ENCODE measurements at places on chromosomes 6 and 20. TPM values are rescaled to one million over a fixed set of nuclear protein-coding genes. Genes with fewer than 3 reads are reported as not detected.

DNA sequence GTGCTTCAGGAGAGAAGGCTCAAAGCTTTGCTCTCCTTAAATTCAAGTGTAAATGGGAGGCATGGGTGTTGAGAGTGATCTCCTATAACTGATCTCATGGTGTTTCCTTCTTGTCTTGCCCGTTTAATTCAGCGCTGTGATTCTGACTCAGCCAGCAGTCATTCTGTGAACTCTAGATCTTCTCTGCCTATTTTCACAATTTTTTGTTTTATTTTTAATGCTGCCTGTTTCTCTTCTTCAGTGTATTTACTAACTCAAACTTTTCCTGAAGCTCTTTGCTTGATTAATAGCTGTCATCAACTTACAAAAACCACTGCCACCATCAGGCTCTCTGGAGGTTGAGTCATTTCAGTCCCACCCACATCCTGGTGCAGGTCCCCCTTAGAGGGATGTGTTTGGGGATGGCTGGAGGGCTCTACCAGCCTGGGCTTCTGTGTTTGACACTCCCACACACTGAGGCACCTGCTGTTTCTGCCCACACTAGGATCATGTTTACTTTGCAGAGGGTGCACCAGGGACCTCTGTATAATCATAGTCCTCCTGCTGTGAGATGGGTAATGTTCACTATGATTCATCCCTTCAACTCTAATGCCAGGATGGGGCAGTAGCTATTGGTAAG lies 94.0 kb downstream of the SHLD1 start:
- no peak for DNase-seq

GRCh38 chr20:52103335-52103912 lies 88.2 kb downstream of the ZFP64 start:
- DNase-seq: peak; percentile 8

- no peak for DNase-seq
Measured at GRCh38 chr6:44527181-44527580, 139.7 kb downstream of the CDC5L start.

GRCh38 chr6:112457886-112458285 lies 110.8 kb downstream of the RFPL4B start:
- DNase-seq: no peak

GRCh38 chr6:14841901-14842421 lies 403.9 kb upstream of the JARID2 start:
- no peak for DNase-seq

DNA sequence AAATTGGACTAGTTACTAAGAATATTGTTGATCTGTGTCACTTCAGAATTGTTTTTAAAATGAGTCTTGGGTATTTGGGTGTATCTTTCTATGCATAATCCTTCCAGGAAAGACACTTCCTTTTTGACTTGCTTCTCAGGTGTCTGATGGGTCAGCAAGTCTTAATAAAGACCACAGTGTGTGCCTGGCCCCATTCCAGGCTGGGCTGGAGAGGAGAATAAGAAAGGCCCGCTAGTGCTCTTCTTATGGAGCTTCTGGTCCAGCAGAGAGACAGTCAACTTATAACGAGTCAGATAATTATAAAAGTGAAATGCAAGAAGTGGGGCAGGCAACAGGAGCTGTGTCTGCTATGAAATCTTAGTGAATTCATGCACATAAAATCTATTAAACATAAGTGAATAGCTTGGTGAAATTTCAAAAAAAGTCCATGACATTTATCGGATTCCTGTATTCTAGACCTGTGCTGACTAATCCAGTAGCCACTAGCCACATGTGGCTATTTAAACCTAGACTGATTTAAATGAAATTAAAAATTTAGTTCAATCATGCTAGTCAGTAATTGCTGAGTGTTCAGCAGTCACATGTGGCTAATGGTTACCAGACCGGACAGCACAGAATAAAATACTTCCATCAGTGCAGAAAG lies 42.6 kb downstream of the RNF144B start:
- DNase-seq: no peak

- no peak for DNase-seq
Measured at GRCh38 chr20:46642265-46642968, 8.8 kb downstream of the SLC13A3 start.

DNA sequence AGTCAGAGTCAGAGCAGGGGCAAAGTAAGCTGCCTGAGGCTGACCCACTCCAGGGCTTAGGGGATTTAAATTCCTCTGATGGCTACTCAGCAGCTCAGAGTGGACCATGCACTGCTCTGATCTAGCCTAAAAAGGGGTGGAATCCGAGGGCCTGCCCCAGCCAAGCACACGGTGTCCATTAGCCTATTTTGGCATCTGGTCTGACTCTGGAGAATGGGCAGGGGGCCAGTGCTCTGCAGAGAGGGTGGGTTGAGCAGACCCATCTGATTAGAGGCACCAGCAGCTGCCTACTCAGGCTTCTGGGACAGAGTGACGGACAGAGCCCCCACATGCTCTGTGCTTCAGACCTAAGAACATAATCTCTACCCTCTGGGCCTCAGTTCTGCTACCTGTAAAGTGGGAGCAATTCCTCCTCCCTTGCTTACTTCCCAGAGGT lies 25.9 kb upstream of the TGM2 start:
- DNase-seq: no peak

GRCh38 chr20:54061101-54061881 lies 9.1 kb downstream of the BCAS1 start:
- DNase-seq: no peak

GRCh38 chr20:32395066-32395465 lies 36.9 kb downstream of the ASXL1 start:
- DNase-seq: peak; percentile 16

- no peak for DNase-seq
Measured at GRCh38 chr6:137830511-137830911, 36.5 kb upstream of the TNFAIP3 start.

- DNase-seq: no peak
Measured at GRCh38 chr6:141736104-141736503, 396.6 kb upstream of the GJE1 start.

DNA sequence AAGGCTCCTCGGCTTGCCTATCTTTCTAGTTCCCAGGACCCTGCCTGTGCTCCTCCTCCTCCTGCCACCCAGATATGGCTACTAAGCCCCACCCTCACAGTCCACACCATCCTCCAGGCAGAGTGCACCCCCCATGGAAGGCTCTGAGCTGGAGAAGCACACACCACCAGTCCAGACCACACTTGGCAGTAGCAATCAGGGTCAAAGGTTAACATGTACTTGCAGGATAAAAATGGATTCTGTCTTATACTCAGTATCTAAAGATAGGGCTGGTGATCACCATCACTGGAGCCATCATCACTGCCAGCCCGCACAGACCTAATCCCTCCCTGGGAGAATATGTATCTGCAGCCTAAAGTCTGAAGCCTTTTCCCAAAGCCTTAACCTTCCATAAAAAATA lies 83.4 kb downstream of the PRKN start:
- no peak for DNase-seq

GRCh38 chr6:151730496-151730870 lies 77.0 kb upstream of the ESR1 start:
- no peak for DNase-seq

GRCh38 chr6:121849477-121849876 lies 414.0 kb downstream of the GJA1 start:
- DNase-seq: no peak

- no peak for DNase-seq
Measured at GRCh38 chr6:157066781-157067491, 256.4 kb downstream of the TMEM242 start.

DNA sequence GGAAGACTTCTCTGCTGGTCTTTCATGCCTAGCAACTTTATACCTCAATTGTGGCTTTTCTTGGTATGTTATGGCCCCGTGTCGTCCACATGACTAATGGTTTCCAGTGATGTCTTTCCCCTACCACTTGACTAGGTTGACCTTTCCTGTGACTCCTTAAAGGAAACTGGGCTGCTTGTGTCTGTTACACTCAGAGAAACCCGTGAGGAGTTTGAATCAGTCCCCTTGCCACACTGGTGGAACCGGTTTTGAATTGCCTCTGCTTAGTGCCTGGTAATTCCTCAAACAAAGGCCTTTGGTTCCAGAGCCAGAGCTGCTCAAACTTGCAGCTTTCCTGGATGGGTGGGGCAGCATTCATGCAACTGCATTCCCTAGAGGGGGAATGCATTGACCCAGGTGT lies 21.9 kb downstream of the ECT2L start:
- DNase-seq: no peak

GRCh38 chr6:166929542-166930189 lies 26.7 kb downstream of the RNASET2 start:
- DNase-seq: no peak

DNA sequence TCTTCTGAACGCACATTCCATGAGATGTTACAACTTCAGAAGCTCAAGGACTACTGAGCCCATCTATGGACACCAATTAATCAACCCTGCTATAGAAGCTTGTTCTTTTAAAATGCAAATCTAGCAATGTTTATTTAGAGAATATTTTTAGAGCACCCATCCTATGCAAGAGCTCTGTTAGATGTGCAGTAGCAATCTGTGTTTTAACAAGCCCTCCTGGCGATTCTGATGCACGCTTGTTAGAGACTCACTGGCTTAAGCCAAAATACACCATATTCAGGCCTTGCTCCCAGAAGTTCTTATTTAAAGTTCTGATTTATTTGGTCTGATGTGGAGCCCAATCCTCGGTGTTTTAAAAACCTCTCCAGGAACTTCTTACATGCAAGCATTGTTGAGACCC lies 21.1 kb upstream of the ARG1 start:
- DNase-seq: no peak

GRCh38 chr6:101663100-101663499 lies 269.6 kb downstream of the GRIK2 start:
- no peak for DNase-seq

DNA sequence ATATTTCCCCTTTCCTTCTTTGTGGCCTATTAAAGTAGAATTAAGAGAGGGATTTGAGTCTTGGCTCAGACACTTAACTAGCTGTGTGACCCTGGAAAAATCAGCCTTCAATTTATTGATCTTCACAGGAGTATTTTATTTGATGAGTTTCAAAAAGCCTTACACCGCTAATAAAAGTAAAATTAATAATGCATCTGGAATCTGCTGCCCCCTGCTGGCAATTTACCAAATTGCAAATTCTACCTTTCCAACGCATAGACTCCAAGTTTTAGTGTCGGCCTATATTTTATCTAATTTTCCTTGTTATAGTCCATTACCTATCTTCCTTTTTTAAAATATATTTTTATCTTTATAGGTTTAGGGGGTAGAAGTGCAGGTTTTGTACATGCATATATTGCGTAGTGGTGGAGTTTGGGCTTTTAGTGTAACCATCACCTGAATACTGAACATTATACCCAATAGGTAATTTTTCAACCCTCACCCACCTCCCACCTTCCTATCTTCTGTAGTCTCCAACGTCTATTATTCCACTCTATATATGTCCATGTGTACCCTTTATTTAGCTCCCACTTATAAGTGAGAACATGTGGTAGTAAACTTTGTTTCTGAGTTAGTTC lies 46.3 kb downstream of the GOPC start:
- DNase-seq: peak; percentile 53

DNA sequence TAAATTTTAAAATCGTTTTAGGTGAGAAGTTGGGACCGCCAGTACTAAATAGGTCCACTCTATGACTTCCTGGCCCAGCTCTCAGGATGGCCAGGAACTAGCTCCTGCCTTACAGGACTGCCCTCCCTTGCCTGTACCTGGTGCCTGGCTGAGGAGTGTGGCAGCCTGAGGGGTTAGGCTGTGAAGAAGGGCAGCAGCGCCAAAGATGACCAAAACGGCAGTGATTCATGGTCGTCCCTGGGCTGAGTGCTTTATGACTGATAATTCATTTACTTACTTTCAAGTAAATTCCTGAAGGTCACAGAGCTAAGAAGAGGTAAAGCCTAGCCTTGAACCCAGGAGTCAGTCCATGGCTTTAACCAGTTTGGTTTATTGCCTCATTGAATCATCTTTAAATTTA lies 22.1 kb downstream of the STK35 start:
- no peak for DNase-seq

DNA sequence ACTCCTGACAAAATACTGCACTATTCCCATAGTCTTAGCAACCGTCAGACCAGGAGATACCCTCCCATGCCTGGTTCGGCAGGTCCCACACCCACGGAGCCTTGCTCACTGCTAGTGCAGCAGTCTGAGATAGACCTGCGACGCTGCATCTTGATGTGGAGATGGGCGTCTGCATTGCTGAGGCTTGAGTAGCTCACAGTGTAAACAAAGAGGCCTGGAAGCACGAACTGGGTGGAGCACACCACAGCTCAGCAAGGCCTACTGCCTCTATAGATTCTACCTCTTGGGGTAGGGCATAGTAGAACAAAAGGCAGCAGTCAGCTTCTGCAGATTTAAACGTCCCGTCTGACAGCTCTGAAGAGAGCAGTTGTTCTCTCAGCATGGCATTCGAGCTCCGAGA lies 25.4 kb downstream of the TMEM244 start:
- DNase-seq: no peak

- no peak for DNase-seq
Measured at GRCh38 chr6:119482850-119483285, 133.3 kb upstream of the MAN1A1 start.

- DNase-seq: no peak
Measured at GRCh38 chr6:148965287-148965686, 218.5 kb downstream of the UST start.

The GPR63 gene
- total RNA-seq: 0.11 TPM

The COL11A2 gene
- 7.5 TPM for total RNA-seq

The SMIM26 gene
- 68.4 TPM for total RNA-seq

The GPLD1 gene
- total RNA-seq: 1.8 TPM

The BEND3 gene
- 1.9 TPM for total RNA-seq

The FAXC gene
- total RNA-seq: not detected

The ZC3H12D gene
- total RNA-seq: 61.9 TPM

The BEND6 gene
- not detected for total RNA-seq

All from naive thymus-derived CD8-positive, alpha-beta T cell (primary cell).